ENCODE measurements at places on chromosomes 3 and 15.

DNA sequence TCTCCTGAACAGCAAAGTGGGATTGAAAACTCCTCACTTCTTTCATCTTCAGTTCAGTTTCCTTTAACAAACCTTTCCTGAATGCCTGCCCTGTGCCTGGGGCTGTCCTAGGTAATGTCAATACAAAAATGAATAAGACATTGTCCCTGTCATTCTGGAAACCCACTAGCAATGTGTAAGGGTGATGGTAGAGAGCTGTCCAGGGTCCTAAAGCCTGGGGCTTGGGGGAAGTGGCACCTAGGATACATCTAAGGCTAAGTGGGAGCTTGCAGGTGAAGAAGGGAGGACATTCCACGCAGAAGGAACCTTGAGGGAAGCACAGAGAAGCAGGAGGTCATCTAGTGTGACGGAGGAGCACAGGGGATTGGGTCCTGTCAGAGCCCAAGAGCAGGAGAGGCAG lies 212.7 kb upstream of the PPP2R3A start:
- no peak for DNase-seq

- no peak for DNase-seq
These were observed at the start of gene POU1F1 for GRCh38 chr3:87276484-87276883. TSS of gene POU1F1 (minus strand) at chr3:87276584. CDS start at chr3:87276462, 122 bp downstream.

DNA sequence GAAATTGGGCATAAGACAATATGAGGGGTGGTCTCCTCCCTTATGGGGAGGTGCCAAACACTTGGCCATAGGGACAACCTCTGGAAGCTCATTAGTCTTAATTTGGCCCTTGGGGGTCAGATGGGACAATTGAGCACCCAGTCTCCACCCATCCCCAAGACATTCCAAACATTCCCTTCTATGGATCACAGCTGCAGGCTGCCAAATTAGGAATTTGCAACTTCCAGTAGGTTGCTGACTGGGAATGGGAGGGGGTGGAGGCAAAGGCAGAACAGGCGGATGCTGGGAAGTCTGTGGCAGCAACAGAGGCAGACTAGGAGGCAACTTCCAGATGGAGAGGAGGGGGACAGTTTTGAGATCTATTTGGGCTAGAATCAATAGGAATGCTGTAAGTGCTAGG lies 1.4 kb upstream of the PDHB start:
- DNase-seq, result no peak

DNA sequence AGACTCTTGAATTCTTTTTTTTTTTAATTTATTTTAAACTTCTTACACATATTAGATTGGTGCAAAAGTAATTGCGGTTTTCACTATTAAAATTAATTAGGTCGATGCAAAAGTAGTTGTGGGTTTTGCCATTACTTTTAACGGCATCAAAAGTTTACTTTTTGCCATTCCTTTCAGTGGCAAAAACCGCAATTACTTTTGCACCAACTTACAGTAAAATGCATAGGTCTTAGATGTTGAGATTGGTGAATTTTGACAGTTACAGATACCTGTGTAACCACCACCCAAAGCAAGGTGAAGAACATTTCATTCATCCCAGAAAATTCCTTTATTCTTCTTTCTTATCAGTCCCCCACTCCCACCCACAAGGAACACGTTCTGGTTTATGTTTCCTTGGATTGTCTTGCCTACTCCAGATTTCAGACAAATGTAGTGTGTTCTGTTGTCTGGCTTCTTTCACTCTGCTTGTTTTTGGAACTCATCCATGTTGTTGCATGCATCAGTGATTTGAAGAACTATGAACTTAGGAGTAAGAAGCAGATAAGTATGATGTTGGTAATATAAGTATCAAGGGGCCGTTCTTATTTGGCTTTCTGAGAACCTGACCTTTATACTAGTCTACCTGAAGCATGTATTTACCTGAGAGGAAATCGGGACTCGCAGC lies 198.4 kb upstream of the UBE2E1 start:
- no peak for DNase-seq

GRCh38 chr3:32056559-32057290 lies 49.7 kb upstream of the GPD1L start:
- DNase-seq, result no peak

DNA sequence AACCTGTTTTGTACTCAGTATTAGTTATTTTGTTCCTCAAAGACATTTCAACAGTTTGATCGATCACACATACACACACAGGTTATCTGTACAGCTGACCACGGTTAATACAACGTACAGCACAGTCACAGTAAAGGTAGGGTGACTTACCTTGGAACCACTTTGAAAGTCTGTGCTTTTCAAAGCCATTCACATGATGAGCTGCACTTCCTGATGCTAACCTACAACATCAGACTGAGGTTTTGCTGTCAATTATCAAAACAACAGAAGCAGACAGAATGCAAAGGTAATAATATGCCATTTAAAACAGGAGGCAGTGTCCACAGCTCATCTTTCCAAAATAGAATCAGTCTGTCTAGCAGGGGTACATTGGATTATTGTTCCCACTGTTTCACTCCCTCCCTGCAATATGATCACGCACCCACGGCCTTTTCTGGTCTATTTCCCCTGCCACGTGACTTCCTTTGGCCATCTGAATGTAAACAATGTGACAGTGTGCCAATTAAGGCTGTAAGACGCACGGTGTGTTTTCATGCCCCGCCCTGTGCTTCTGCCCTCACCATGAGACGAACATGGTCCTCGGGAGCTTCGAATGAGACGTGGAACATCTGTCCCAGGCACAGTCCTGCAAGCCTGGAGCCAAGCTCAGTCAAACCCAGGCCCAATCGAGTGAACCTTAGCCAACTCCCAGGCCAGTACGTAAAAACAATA lies 102.4 kb downstream of the FMN1 start:
- DNase-seq, result no peak

DNA sequence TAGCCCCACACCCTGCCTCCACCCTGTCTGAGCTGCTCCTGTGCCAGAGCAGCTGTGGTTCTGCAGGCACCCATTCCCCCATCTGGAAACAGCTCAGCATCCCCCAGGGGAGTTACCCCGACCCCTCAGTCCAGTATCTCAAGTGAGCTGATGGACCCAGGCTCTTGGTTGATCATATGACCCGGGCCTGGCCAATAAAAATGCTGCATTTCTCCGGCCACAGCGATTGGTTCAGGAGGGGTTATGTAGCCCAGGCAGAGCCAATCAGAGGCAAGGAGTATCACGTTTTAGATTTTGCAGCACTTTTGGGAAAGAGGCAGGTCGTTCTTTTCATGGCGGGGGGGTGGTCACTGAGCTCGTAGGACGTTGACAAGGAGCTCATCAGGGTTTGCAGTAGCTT lies 120.8 kb downstream of the TPRA1 start:
- no peak for DNase-seq

- no peak for DNase-seq
These were observed 72.1 kb downstream of the LRIG1 start for GRCh38 chr3:66428733-66429132.

GRCh38 chr15:51876169-51876568 lies 46.7 kb downstream of the TMOD3 start:
- no peak for DNase-seq

- no peak for DNase-seq
These were observed 11.5 kb downstream of the TATDN2 start for GRCh38 chr3:10259798-10260197.

GRCh38 chr15:68775671-68776476 lies 44.8 kb downstream of the ANP32A start:
- no peak for DNase-seq

DNA sequence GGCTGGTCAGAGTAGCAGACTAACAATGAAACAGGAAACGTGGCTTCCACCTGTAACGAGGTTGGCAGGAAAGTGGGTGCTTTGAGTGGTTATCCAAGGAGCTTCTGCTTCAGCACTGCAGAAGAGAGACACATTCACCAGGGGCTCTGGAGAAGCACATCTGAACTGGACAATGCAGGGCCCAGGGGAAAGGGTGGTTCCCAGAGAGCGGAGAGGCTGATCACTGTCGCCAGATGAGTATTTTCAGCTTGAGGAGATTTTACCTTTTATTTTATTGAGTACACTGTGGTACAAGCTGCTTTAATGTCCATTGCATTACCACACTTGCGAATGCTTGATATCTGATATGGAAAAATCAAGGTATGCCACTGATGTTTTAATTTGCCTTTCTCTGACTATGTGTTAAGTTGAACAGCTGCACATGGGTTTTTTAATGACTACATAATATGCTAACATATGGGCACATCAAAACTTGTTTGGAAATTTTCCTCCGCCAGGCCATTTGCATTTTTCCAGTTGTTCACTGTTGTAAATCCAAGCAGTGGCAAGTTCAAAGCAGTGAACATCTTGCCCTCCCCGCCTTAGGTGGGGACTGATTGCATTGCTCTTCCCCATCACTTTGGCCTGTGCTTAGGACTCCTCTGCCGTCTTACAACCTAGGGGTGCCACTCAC lies 52.1 kb downstream of the LRTM1 start:
- no peak for DNase-seq

GRCh38 chr3:140715035-140715434 lies 37.2 kb downstream of the TRIM42 start:
- DNase-seq, result no peak

DNA sequence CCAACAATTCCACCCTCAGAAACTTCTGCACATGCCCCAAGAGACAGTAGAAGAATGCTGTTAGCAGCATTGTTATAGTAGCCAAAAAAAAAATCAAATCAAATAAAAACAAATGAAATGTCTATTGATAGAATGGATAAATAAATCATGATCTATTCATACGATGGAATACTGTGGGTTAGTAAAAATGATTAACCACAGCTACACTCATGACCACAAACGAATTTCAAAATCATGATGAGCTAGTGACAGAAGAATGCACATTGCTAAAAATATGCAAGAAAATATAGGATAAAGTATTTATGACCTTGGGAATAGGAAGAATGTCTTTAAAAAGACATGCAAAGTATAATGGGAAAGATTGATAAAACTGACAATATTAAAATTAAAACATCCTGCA lies 57.5 kb upstream of the ACAN start:
- no peak for DNase-seq

DNA sequence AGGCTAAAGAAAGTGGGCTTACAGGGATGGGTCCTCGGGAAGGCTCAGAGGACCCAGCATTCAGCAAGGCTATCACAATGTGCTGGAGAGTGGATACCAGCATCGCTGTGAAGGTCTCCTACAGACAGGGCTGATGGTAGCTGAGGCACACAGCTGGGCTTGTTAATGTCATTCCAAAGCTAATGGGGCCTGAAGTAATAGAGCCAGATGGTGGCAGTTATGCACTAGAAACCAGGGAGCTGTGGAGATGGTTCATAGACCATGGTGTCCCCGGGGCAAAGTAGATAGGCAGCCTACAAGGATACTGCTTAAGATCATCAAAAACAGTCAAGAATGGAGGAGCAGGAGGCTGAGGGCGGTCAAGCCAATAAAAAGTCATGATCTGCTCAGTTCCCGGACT lies 24.8 kb upstream of the BOC start:
- DNase-seq, result no peak

DNA sequence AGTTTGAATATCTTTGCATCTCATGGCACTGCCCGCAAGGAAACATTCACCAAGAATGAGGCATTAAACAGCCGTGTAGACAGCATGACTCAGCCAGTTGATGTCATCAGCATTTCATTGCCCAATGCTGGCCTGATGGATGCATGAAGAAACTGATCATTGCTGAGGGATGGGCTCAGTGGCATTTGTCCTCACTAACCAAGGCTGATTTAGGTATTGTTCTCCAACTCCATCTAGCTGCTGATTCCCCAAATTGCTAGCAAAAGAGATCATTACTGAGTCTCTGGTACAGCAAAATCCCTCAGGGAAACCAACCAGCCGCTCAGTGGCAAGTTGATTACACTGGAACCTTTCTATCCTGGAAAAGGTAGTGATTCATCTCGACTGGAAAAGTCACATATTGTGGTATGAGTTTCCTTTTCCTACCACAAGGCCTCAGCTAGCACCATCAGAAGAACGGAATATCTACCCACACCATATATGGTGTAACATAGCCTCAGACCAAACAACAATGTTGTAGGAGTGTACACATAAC lies 186.5 kb upstream of the GAP43 start:
- no peak for DNase-seq

DNA sequence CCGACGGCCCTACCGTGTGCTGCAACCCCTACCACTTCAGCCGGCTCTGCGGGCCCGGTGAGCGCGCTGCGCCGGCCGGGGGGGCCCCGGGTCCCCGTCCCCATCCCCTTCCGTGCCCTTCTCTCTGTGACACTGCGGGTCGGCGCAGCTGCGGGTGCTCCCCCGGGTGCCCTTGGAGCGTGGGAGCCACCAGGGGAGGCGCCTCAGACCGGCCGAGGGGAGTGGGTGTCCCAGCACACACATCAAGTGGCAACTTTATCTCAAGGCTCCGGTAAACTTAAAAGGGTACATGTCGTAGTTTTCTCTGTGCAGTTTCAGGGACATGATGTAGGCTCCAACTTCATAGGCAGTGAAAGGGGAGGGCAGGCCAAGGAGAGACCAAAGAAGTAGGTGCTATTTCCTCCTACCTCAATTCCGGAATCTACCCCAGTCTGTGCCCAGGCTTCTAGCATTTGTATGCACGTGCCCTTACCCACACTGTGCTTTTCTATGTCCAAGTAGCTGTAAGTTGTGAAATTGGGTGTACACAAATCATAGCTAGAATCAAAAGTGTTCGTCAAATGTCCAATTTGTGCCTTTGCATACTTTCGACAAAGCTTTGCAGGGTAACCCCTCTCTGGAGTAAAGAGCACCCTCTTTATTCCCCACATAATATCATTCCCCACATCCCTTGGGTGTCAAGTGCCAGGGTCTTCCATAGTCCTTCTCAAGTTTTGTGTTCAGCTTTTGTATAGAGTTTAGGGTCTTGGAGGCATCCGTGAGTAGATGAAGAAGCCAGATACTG lies 2.2 kb downstream of the SMAD6 start:
- DNase-seq, result no peak

- DNase-seq, result no peak
These were observed 984 bp upstream of the EDC3 start for GRCh38 chr15:74696808-74697207.

GRCh38 chr15:90596943-90597342 lies 67.2 kb downstream of the CRTC3 start:
- DNase-seq, result no peak

DNA sequence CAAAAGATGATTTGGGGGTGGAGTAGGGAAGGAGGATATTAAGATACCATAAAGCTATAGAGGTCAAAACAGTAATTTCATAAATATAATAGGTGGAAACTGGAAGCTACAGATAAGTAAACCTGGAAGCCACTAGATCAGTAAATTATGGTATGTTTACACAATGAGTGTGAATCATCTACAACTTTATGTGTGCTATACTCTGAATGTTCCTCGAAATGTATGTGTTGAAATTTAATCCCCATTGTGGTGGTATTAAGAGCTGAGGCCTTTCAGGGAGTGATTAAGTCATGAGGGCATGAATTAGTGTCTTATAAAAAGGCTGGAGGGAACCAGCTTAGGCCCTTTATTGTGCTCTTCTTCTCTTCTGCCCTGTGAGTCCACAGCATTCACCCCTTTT lies 25.2 kb downstream of the EOMES start:
- DNase-seq, result no peak

Measured in Kasumi-1 (cell line).